ENCODE measurements at places on chromosomes 1 and 21.

- no peak for DNase-seq
These were observed 54.1 kb upstream of the LYST start for GRCh38 chr1:235920596-235921375.

GRCh38 chr1:39666772-39667171, 5.1 kb downstream of the NT5C1A start:
- DNase-seq = no peak

GRCh38 chr1:156113282-156113950, 1.1 kb upstream of the LMNA start:
- no peak for DNase-seq

DNA sequence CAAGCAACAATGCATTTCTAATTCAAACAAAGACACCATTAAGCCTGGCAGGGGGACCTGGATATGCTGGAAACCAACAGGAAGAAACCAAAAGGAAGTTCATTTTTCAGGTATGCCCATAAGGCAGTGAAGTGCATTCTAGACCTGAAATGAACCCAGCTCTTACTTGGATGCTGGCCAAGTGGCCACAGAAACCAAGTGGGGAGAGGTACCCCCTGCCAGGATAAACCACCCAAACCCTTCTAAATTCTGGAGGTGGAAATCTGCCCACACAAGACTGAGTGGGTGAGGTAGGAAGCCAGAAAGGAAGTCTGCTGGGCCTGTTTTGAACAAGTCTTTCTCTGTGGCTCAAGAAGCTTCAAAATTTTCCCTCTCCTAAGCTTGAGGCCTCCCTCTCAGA, 2.6 kb downstream of the CD5L start:
- DNase-seq = no peak

DNA sequence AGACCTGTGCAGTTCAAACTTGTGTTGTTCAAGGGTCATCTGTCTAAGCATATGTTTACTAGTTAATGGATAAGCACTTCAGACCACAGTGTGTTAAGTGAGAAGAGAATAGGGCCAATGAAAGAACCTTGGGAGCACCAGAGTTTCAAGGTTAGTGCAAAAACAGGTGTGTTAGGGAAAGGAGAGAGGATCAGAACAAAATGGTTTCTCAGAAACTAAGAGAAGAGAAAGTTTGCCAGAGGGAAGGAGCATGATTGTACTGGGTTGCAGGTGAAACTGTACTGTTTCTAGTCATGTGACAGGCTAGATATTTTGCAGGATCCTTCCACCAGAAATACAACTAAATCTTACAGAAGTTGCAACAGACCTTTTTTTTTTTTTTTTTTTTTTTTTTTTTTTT, 23.3 kb downstream of the RPRD2 start:
- DNase-seq = no peak

- DNase-seq = no peak
These were observed 31.3 kb upstream of the BTG2 start for GRCh38 chr1:203273869-203274602.

GRCh38 chr1:200528858-200529606, 91.5 kb downstream of the KIF14 start:
- no peak for DNase-seq

DNA sequence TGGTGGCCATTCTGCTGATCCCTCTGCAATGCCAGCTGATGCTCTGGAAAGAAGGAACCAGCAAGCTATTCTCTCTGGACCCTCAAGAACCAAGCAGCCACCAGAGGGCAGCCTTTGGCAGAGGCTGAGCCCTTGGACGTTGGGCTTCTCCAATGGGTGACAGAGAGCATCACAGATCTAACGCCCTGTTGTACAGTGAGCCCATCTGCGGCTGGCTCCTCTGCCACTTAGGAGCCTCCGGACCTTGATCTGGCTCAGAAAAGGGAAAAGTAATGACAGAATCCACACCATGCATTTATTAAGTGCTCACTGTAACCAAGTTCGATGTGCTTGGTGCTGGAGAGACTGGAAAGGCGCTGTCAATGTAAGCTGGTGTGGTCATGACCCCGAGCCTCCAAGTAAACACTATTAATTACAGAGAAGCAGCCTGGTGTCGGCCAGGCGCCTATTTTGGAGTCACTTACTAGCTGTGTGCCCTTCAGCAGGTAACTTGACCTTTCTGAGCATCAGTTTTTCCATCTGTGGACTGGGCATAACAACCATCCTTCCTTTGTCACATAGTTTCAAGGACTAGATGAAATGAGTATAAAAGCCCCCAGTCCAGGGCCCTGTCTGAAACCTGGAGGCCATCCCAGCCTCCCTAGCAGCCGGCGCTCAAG, 34.9 kb downstream of the ECE1 start:
- peak; percentile 78 for DNase-seq

GRCh38 chr1:102241431-102242338, 245.0 kb upstream of the OLFM3 start:
- DNase-seq = no peak

DNA sequence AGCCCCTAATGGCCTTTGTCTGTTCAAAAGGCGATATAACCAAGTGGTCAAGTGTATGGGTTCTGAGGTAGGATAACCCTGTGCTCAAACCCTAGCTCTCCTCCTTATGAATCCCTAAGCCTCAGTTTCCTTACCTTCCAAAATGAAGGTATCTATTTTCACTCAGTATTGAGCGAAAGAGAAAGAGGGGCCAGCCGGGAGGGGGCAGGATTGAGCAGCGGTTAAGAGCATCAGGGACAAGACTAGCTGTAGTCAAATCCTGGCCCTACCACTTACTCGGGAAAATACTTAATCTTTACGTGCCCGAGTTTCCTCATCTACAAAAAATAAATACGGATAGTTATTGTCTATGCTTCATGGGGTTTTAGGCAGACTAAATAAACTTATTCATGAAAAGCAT, 25.7 kb downstream of the LY9 start:
- no peak for DNase-seq

GRCh38 chr1:239742416-239743109, 349.1 kb upstream of the FMN2 start:
- no peak for DNase-seq

DNA sequence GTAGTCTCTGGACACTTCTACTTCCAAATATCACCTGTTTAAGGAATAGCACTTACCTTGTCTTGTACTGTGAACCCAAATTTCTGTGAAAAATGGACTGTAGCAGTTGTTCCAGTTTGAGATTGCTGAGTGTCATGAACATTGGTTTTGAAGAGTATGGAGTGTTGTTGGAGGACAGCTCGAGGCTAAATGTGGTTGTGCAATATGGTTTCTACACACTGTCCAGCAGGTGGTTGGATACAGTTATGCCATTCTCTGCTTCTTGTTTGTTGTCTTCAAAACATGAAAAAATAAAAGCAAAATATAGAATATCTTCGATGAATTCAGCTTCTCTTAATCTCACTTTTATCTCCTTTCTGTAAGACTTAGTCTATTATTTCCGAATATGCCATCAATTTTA, 67.1 kb downstream of the DDR2 start:
- DNase-seq = no peak

- no peak for DNase-seq
These were observed 162.4 kb upstream of the BEND5 start for GRCh38 chr1:48939042-48939441.

DNA sequence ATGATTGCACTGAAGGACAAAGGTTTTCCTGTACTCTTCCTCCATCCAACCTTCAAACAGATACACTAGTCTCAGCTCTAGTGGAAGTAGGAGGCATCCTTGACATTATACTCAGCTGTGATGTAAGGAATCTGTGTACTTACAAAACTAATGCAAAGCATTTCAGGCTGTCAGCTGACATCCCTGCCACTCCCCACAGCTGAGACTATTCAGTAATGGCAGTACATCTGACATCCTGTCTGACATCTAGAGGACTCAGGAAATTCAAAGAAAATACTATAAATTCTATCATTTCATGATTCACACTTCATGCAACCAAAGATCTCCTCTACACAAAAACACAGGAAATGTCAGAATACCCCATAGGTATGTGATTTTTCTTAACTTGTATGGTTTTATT, 325.8 kb downstream of the SMYD3 start:
- no peak for DNase-seq

- DNase-seq = no peak
These were observed 5.7 kb downstream of the LRRC3 start for GRCh38 chr21:44461005-44461404.

DNA sequence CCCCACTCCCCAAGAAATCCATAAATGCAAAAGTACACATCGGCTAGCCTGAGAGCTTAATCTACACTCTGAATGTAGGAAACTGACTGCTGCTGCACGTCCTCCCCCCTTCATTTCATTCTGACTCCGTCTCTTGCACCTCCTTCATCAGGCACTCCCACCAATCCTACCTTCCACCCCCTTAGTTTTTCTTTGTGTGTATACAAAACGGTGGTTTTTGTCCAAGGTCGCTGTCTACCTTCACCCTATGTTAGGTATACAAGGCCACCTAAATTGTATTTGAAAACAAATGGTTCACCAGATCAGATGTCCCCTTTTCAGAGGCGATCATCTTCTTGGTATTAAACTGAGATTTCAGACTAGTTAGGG, 1.9 kb downstream of the WDR26 start:
- no peak for DNase-seq

DNA sequence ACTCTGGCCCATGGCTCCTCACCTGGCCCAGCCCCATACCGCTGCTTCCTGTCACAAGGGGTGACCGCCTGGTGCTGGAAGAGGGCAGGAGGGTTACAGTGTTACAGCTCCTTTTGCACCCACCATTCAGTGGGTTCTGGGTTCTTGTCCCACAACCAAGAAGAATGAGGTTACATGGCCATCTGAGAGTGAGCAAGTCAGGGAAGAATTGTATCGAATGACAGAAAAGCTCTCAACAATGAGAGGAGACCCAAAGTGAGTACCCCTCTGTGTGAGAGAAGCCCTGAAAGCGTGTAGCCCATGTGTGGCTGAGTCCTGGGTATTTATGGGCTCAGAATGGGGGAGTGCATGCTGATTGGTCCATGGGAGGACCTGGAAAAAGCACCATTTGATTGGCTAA, 888.5 kb downstream of the ADGRL2 start:
- no peak for DNase-seq

DNA sequence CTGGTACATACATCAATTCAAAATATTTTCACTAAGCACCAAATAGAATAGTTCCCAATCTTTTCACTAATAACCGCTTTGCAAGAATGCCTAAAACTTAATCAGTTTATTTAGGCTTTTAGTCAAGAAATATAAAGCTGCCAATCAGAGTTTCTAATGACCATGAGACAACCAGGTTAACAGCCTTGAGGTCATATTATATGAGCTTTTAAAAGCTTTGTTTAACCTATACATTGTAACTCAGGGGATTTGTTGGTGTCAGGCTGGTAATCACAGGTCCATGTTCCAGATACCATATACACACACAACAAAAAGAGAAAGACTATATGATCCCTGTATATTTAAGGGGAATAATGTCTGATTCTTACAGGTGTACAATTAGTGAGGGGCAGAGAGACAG, 246.2 kb upstream of the ADGRL2 start:
- no peak for DNase-seq

GRCh38 chr1:13662493-13662892, 37.5 kb upstream of the PRDM2 start:
- no peak for DNase-seq

- DNase-seq = no peak
These were observed 31.1 kb downstream of the H3-3A start for GRCh38 chr1:226093621-226094020.

DNA sequence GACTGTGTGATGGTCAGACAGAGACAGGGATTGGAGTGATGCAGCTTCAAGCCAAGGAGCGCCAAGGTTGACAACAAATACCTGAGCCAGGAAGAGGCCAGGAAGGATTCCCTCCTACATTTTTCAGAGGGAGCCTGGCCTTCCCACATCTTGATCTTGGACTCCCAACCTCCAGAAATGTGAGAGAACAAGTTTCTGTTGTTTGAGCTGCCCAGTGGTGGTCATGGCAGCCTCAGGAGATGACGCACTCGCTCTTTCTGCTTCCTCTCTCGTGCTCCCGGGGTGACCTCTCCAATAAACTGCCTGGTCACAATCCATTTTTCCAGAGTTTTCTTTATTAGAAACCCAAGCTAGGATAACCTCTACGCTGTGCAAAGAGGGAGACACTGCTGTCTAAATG, 16.6 kb upstream of the IGSF5 start:
- no peak for DNase-seq

DNA sequence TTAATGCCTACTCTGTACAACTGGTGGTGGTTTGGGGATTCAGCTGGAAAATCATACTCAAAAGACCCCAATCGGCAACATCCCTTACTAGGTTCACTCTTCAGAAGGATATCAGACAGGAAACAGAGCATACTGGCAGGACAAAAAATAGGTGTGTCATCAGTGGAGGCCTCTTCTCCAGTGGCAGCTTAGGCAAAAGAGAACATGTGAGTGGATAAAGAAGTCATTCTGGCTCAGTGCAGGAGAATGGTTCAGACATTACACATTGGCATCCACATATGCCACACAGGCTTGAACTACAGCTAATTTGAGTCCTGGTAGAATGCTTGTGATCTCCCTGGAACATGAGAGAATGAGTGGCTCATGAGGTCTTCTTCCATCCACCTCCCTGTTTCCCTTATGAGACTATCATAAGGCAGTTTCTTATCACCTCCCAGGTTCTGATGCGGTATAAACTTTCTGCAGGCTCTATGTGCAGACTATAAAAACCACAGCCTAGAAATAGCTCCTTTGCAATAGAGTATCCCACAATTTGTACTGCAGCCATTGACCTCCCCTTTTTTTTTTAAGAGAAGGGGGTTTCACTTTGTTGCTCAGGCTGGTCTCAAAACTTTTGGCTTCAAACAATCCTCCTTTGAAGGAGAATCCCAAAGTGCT, 24.7 kb downstream of the VAMP4 start:
- DNase-seq = no peak

DNA sequence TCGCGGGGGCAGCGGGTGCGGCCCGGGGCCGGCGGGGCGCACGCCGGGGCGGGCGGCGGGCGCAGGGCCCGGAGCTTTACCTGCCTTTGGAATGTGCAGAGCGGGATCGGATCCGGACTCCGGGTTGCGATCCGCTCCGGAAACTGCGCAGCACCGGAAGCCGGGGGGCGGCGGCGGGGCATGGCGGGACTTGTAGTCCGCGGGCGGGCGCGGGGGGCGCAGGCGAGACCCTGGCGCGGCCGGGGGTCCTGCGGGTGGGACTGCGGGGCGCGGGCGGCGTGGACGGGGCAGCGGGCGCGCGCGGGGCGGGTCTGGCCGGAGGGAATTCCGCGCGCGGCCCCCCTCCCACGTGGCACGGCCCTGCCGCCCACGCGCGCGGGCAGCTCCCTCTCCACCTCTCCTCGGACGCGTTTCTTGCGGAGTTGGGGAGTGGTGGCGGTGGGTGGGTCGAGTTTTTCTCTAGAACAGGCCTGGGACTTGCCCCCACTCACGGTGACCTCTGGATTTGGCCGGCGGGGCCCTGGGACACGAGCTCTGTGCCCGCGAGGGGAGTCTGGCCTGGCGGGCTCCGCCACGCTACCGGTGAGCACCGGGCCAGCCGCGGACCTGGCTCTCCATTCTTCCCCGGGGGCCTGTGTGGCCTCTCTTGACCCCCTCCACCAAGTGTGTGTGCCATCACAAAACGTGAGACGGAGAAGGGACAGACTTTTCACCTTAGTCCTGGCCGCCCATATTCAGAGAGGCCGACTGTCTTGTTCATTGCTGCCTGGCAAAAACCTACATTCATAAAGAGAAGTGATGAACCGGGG, at the start of gene PRDM15:
Gene PRDM15, minus strand, starts transcription at position 155 of the 809 bp plus-strand sequence. CDS start 18,981 bp downstream, outside the sequence.
- no peak for DNase-seq

All from iPS DF 19.7 (cell line).